ENCODE measurements at places on chromosomes 13 and 19.

DNA sequence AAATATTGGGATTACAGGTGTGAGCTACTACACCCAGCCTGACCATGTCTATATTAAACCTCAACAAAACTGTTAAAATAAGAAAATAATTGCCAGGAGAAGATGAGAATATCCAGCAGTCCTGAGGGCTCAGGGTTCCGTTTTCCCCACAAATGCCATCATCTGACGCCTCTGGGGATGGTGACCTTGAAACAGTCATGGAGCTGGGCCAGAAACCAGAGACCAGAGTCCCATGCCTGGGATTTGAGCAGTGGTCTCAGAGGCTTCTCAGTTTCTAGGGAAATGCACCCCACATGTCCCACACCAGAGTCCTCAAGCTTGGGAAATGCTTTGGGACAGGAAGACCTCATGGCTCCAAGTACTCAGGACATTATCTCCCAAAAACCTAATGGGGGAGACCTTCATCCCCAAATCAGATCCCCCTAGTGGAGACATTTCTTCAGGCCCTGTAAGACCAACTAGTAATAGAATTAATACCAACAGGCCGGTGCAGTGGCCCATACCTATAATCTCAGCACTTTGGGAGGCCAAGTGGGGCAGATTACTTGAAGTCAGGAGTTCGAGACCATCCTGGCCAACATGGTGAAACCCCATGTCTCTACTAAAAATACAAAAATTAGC, 2.9 kb upstream of the MAP1S start:
- no peak for DNase-seq

DNA sequence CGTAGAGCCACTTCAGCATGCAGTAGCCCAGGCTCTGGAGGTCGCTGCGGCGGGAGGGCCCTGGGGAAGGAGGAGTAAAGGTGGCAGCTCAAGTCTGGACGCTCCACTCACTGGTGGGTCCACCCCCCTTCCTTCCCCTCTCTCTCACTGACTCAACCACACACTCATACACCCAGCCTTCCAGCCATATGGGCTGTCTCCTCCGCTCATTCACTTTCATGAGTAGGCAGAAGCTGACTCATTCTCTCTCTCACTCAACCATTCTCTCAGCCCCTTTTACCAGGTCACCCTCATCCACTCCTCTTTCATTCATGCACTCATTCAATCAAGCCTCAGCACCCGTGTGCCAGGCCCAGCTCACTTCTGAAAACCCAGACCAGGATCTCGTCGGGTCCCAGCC, 27.5 kb upstream of the SIGLEC11 start:
- DNase-seq: peak; percentile 24

- DNase-seq: peak; percentile 95
These were observed 303.4 kb downstream of the SPRY2 start for GRCh38 chr13:80037505-80037888.

DNA sequence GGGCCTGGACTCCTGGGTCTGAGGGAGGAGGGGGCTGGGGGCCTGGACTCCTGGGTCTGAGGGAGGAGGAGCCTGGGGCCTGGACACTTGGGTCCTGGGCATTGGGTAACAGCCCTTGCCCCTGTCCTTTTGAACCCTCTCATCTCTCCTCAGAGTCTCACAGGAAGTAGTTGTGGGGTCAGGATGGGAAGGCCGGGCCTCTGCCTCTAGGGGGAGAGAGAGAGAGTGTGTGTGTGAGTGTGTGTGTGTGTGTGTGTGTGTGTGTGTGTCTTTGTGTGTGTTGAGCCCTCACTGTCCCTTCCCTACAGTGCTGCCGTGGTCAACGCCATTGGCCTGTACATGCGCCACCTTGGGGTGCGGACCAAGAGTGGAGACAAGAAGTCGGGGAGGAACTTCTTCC, 10.9 kb downstream of the ARHGEF1 start:
- DNase-seq: peak; percentile 40

- no peak for DNase-seq
These were observed 21.6 kb downstream of the SLAIN1 start for GRCh38 chr13:77719128-77719527.

GRCh38 chr13:46086421-46086922, 18.4 kb downstream of the CPB2 start:
- DNase-seq: no peak

- no peak for DNase-seq
These were observed 29.6 kb downstream of the PPP5C start for GRCh38 chr19:46376241-46377153.

GRCh38 chr13:98429977-98430736, 146.8 kb downstream of the STK24 start:
- no peak for DNase-seq

GRCh38 chr13:51125495-51126226, 14.6 kb upstream of the C13orf42 start:
- DNase-seq: peak; percentile 63

- no peak for DNase-seq
These were observed 6.7 kb downstream of the PPP1R37 start for GRCh38 chr19:45099467-45100191.

DNA sequence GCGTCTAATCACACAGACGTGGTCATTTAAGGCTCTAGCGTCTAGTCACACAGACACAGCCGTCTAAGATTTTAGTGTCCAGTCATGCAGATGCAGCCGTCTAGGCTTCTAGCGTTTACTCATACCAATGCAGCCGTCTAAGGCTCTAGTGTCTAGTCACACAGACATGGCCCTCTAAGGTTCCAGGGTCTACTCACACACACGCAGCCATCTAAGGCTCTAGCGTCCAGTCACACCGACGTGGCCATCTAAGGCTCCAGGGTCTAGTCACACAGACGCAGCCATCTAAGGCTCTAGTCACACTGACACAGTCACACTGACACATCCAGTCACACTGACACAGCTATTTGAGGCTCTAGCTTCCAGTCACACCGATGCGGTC, 55.7 kb downstream of the KLF2 start:
- DNase-seq: no peak

DNA sequence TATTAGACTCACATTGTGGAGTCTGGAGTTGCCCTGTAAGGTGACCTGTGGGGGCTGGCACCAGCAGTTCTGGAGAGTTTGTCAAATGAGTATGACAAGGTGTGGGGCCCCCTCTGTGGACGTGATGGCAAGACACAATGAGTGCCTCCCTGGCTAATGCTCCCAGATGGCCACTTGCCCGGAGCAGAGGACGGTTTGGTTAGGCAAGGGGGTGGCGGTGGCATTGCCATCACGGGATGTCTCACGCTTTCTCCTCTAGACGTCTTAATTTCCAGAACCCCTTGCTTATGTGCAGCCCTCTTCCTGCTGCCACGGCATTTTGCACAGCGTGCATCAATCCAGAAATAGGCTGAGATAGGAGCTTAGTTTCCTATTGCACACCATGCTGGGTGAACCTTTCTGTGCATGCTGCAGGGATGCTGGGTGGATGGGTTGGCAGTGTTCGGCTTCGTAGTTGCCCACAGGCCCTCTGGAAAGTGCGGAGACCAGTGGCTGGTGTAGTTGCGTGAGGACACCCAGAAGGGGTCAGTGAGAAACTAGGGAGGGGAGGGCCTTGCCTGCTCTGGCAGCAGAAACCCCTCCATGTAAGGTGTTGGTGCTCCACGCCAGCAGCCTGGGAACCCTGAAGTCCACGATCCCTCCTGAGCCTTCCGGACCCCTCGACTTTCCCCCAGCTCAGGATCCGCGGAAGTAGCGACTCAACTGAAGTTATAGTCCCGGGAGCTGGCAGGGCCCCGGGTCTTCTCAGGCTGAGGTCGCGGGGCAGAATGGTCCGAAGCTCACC, 18.1 kb upstream of the LRP3 start:
- peak; percentile 37 for DNase-seq
